ENCODE measurements at places on chromosomes 6 and 20. TPM values are rescaled to one million over a fixed set of nuclear protein-coding genes. Genes with fewer than 3 reads are reported as not detected.

The OPN5 gene
- not detected for total RNA-seq

The COL19A1 gene
- total RNA-seq: not detected

The MEI4 gene
- total RNA-seq: 0.83 TPM

- DNase-seq: no peak
These were observed 16.9 kb upstream of the PHIP start for GRCh38 chr6:79094938-79095337.

GRCh38 chr6:143397227-143398222 is 53.0 kb downstream of the ADAT2 start:
- no peak for DNase-seq

- peak; percentile 10 for DNase-seq
These were observed 91.4 kb downstream of the CDH26 start for GRCh38 chr20:60049601-60050000.

- no peak for DNase-seq
These were observed 107.2 kb downstream of the ATP9A start for GRCh38 chr20:51660672-51661608.

DNA sequence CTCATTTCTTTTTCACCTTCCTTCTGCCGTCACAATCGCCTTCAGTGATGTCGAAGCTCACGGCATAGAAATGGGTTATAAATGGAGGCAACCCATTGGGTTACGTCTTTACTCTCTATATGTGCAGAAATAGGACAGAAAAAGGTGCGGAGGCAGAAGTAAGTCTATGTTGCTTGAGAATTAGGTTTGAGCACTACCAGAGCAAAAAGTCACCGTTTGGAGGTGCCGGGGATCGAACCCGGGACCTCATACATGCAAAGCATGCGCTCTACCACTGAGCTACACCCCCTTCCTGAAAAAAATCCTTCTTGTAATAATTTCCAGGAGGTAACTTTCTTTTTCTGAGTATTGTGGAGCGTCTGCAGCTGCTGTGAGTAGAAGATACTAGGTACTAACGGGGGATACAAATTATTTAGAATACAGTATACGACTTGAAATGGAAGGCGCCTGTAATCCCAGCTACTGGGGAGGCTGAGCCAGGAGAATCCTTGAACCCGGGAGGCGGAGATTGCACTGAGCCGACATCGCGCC is 134.2 kb downstream of the TRIM27 start:
- DNase-seq: no peak

The YWHAB gene
- total RNA-seq: 186 TPM

The BANF2 gene
- not detected for total RNA-seq

DNA sequence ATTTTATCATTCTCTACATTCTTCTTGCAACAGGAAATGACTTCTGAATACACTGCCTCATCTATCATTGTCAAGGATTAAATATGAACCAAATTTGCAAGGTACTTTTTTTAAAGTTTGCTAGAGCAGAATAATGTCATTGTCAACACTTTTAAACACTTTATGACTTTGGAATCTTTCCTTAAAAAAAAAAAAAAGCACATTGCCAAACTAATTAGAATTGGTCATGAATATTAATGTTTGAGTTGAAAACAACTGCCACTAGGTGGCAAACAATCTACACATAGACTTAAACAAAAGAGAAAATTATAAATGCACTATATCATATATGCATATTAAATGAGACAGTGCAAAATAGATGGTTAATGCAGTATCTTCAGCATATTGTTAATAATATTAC is 32.5 kb upstream of the TMEM244 start:
- DNase-seq: no peak

The TGM3 gene
- not detected for total RNA-seq

DNA sequence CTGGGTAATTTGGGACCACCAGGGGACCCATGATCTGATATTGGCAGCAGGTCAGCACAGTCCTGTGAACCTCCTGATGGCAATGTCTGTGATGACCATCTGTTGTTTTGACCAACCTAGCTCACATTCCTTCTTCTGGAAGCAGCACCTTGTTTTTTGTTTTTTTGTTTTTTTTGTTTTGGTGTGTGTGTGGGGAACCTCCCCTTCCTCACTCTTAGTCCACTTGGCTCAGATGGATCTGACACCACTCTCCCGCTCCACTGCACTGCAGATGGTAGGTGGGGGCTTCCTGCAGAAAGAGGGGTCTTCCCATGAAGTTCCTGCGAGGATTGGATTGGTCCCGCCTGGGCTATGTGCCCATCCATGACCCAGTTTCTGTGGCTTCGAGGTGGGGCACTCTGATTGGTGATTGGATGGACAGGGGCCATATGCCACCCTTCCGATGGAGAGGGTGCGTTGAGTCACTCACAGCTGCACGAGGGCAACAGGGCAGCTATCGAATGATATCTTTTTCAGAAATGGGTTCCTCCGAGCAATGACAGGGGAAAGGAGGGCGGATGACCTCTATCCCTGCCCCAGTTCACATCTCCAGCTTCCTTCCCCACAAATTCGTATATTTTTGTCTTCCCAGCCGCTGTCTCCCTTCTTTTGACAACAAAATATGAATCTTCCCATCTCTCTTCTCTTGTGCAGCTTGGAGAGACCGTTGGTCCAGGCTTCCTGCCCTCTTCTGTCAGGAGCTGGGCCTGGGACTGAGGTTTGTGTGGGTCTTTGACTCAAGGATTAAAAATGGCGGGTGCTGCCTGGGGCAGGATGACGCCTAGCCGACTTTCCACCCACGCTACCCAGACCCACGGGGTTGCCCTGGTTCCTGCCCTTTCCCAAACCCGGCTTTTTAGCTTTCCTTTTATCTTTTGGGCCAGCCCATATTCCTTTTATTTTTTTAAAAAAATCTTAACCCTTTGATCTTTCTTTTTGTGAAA is 132.1 kb upstream of the KCNG1 start:
- DNase-seq: no peak

The PTK6 gene
- not detected for total RNA-seq

The PSMA7 gene
- total RNA-seq: 291 TPM

The SEMG1 gene
- not detected for total RNA-seq

DNA sequence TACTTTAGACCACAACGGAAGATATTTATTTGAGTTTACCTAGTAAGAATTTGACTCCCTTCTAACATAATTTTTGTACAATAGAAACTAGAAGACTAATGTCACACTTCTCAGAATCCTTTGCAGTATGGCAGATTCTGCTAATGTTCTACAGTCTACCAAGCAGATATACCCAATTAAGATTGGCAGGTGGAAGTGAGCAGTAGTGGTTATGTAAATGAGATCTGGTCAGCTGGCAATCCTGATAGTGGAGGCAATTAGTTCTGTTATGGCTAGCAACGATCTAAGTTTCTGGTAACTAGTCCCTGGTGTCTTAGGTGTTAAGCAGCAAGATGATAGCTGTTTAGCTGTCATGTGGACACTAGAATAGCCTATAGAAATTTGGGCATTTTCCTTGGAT is 101.0 kb downstream of the CENPW start:
- no peak for DNase-seq

GRCh38 chr6:118764766-118765165 is 113.4 kb upstream of the CEP85L start:
- DNase-seq: no peak

DNA sequence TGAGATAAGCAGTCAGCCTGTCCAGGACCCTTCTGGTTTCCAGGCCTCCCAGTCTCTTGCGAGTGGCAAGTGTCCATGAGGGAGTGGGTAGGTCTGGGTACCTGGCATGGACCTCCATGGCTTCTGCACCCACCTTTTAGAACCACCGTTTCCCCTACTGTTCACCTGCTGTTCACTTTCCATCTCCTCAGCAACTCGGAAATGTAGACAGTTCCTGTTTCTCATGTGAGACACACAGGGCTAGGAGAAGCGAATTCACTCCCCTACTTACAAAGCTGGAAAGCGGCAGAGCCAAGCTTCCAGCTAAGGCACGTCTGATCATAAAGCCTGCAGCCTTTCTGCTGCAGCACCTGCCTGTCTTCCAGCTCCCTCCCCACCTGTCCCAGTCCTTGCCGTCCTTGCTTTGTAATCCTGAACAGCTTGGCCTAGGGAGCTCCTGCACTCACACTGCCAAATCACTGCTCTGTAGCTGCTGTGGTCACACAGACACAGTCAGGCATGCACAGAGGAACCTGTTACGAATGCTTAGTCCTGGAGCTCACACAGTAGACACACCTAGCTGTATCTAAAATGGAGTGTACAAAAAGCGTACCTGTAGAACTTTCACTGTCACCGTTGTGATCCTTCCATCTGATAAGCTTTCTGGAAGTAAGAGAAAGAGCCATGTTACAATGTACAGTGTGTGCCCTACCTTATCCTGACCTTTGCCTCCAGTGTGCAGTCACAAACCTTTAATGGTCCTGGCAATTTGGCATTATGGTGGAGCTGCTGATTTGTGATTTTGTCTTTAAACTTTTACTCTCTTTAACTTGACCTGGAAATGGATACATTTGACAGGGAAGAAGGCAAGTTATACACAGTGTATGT is 294.1 kb downstream of the NRN1 start:
- DNase-seq: no peak

DNA sequence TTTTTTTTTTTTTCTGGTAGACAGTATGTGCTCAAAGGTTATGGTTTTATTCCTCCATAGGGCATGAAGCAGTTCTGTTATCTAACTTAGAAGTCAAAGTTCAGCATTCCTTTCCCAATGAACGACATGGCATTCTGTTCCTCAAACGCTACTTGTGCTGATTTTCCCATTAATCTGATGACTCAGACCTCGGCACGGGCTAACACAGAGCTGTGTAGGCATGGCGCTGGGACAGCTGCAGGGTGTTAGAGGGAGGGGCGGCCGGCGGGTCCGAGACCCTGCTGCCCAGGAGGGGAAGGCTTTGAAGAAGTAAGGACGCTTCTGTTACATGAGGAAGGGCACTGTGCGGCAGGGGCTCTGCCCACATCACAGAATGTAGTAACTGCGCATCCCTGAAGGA is 93.6 kb upstream of the AGPAT4 start:
- no peak for DNase-seq

The SLC52A3 gene
- total RNA-seq: 0.17 TPM
